Heart right ventricle (tissue), 16 donors: ENCODE measurements at places on chromosomes 7 and 10. TPM values are rescaled to one million over a fixed set of nuclear protein-coding genes. Genes with fewer than 3 reads are reported as not detected.

Gene TRIM8
- total RNA-seq = 83.4 TPM

DNA sequence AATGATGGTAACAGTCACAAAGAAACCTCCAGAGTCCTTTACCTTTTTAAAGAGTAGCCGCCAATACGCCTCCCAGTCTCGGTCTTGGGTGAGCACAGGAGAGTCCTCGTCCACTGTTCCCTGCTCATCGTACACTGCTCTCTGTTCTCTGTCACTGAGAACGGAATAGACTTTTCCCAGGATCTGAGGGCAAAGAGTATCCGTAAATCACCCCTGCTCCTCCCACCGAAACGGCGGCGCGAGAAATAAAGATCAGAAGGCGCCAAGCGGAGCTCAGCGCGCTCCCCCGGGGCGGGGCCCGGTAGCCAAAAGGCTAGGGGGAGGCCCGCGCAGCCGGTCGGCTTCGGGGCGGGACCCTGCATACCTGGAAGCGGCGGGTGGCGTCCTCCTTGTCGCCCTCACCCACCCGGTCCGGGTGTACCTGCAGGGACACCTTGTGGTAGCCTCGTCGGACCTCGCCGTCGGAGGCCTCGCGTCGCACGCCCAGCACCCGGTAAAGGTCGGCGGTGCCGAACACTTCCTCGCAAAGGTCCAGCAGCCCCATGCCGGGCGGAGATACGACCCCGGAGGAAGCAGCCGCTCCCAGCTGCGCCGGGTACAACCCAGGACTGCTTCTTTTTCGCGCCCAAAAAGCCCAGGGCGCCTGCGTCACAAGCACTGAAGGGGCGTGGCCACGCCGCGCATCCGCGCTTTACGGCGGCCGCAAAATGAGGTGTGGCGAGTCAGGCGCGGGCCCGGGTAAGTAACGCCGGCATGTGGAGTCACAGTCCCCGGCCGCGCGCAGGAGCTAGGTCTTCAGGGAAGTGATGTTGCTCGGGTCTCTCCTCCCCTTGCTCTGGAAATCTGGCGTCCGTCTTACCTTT, at the start of gene DNAJC9:
Gene DNAJC9 (minus strand): TSS at position 610 of the 863 bp plus-strand sequence. CDS start 66 bp downstream, at position 544.
- H3K4me1 ChIP-seq = peaks cover 48% of the 10 kb centered on the region
- H3K4me3 ChIP-seq = peak within 1 kb of the TSS; percentile 73
- H3K27me3 ChIP-seq = no peaks in the 10 kb centered on the region

Gene PNLIPRP3
- not detected for total RNA-seq

Gene BZW2
- 447 TPM for total RNA-seq

Gene TRIM74
- 0.72 TPM for total RNA-seq
